HT-29 (cell line): ENCODE measurements at places on chromosomes 3 and 15. TPM values are rescaled to one million over a fixed set of nuclear protein-coding genes. Genes with fewer than 3 reads are reported as not detected.

TRIM71 gene
- total RNA-seq: not detected in 2 replicates

SOX2 gene
- total RNA-seq: not detected in 2 replicates

IQGAP1 gene
- total RNA-seq: 100 and 111 TPM in 2 replicates

LRTM1 gene
- total RNA-seq: not detected in 2 replicates

CD200 gene
- total RNA-seq: 0.39 and 0.71 TPM in 2 replicates

SCN5A gene
- total RNA-seq: not detected in 2 replicates

DAZL gene
- total RNA-seq: not detected in 2 replicates

KCNH8 gene
- total RNA-seq: 0.03 and 1.1 TPM in 2 replicates

SV2B gene
- total RNA-seq: not detected in 2 replicates

PLD1 gene
- total RNA-seq: 17.3 and 17.9 TPM in 2 replicates
